Bronchial epithelial cell (primary cell): ENCODE measurements at places on chromosomes 13 and 19.

- DNase-seq = peak; percentile 15
Observed at GRCh38 chr13:82688400-82688994, 1193.8 kb downstream of the SLITRK1 start.

DNA sequence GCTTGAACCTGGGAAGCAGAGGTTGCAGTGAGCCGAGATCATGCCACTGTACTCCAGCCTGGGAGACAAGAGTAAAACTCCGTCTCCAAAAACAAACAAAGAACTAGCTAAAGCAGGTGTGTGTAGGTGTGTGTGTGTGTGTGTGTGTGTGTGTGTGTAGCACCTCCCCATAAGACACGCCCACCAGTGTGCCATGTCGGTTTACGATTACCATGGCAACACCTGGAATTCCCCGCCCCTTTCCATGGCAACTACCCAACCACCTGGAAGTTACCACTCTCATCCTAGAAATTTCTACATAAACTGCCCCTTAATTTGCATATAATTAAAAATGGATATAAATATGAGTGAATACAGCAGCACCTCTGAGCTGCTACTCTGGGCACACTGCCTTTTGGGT lies 80.9 kb upstream of the ADGRE5 start:
- DNase-seq = no peak

DNA sequence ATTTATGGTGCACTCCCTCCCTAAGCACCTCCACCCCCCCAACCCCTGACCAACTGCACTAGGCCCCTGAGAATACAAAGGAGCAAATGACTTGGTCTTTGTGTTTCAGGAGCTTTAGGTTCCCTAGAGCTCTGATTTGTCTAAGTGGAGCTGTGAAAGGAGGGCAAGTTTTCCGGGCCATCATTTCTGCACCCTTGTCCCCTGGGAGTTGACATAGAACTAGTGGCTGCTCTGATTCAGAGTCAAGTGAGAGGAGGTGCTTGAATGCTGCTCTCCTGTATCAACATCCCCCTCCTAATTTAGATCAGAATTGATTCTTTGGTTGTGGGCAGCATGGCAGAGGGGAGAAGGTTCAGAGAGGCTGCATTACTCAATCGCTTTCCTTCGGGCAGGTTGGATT lies 391.6 kb downstream of the KCNRG start:
- DNase-seq = no peak

- no peak for DNase-seq
Observed at GRCh38 chr19:30237140-30237539, 135.0 kb upstream of the ZNF536 start.

DNA sequence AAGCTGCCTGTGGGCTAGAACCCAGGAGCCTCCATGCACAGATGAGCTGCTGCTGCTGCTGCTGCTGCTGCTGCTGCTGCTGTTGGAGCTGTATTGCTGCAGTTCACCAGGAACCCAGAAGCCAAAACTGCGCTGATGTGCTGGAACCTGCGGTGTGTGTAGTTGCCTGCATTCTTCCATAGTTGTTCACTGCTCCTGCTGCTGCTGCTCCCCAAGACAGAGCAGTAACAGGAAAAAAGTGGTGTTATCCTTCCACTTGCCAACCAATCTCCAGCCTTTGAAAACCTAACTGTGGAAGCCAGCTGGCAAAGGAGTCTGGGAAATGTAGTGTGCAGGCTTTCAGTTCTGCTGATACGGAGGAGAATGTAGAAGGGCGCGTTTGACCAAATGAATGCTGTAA lies 37.9 kb downstream of the ARHGAP35 start:
- DNase-seq = peak; percentile 51

DNA sequence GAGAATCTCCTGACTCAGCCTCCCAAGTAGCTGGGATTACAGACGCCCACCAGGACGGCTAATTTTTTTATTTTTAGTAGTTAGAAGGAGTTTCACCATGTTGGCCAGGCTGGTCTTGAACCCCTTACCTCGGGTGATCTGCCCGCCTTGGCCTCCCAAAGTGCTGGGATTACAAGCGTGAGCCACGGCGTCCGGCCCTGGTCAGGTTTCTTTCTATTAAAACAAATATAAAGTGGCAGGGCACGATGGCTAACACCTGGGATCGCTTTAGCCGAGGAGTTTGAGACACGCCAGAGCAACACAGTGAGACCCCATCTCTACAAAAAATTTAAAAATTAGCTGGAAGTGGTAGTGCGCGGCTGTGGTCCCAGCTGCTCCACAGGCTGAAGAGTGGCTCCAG lies 1.5 kb upstream of the MED25 start:
- no peak for DNase-seq

- no peak for DNase-seq
Observed at GRCh38 chr13:46179491-46179908, 2.5 kb downstream of the LCP1 start.

DNA sequence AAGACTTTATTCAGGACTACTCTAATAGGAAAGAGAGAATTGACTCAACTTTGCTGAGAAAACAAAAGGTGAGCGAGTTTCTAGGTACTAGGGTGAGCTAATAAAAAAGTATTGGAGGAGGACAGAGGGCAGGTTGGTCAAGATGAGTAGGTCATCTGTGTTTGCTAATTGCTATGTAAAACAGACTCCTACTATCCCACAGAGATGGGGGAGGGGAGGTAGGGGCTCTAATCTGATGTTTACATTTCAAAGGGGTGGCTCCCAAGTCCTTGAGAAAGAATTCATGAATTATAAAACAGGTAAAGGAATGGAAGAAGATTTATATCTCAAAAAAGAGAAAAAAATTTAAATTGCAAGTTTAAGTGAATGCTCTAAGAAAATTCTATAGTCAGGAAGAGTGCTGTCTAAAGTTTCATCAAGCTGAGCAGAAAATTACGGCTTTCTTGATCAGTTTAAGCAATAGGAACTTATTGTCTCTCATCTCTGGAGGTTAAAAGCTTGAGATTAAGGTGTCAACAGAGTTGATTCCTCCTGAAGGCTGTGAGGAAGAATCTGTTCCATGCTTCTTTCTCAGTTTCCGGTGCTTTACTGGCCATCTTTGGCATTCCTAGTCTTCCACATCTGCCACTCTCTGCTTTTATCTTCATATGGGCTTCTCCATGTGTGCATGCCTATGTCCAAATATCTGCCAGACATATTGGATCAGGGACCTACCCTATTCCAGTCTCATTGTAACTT lies 790.3 kb downstream of the SLITRK5 start:
- DNase-seq = no peak

DNA sequence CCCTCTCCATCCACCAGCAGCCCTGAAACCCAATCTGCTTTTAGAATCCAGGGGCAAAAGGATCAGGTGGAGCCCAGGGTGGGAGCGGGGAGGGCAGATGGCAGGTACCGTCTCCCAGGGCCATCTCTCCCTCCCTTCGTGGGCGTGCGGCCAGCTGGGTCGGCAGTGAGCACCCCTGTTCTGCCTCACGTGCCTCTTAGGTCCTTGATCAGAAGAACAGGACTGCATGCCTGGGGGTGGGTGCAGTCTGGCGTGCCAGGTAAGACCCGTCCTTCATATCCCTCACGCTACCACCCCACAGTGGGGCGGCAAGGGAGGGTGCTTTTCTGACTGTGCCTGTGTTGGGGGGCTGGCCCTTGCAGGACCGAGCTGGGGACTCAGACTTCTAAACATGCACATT lies 2.0 kb downstream of the SLC8A2 start:
- no peak for DNase-seq

DNA sequence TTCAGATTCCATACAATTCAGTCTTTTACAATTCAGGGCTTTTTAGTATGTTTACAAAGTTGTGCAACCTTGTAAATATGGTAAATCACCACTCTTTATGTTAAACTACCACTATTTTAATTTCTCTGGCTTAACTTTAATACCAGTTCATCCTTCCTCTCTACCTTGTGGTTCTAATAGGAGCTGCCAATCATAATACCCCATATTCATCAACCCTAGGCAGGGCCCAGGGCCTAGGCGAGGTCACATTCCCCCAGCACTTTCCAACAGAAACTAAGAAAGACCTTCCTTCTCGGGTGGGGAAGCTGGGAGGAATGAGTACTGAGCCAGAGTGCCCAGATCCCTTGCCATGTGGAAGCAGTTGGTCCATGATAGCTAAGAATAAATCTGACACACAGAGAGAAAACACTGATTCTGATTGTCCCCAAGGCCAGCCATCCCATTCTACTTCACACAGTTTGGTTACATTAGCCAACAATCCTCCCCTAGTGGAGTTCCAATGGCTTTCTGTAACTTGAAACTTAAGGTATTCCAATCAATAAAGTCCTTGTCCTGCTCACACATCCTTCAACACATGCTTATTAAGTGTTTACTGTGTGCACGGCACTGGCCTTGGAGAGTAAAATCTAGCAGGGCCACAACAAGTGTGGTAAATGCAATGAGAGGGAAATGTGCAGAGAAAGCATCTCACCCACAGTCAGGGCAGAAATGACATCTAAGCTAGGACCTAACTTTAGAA lies 76.8 kb downstream of the NUFIP1 start:
- DNase-seq = no peak

GRCh38 chr13:112453874-112454647 lies 77.9 kb downstream of the SPACA7 start:
- no peak for DNase-seq

DNA sequence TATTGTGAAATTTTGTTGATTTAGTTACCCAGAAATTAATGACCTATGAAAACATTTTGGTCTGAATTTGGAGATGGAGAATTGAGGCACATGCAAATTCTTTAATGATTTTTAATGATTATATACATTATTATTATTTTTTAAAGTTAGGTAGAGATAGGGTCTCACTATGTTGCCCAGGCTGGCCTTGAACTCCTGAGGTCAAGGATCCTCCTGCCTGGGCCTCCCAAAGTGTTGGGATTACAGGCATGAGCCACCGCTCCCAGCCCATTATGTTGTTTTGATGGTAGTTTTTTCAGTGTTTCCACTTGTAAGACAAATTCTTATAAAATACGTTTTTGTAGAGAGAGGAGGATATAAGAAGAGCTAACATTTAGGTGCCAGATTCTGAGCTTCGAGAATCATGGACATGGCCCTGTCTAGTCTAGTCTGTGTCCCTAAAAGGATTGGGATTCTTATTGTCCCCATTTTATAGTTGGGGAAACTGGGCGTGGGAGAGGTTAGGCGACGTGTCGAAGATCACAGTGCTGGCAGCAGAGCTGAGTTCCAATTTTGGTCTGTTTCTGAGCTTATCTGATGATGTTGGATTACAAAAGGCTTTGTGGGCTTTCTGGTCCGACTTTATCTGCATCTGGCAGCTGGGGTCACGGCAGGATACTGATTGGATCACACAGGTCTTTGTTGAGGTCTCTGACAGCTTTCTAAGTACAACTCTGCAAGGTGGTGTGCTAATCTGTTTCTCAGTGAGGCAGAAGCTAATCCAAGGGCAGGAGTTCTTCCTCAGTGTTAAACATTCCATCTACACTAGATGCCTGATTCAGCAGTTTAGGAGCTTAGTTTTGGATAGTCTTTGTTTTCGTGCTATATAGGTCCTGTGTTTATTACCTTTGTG lies 7.5 kb upstream of the WDR88 start:
- no peak for DNase-seq

DNA sequence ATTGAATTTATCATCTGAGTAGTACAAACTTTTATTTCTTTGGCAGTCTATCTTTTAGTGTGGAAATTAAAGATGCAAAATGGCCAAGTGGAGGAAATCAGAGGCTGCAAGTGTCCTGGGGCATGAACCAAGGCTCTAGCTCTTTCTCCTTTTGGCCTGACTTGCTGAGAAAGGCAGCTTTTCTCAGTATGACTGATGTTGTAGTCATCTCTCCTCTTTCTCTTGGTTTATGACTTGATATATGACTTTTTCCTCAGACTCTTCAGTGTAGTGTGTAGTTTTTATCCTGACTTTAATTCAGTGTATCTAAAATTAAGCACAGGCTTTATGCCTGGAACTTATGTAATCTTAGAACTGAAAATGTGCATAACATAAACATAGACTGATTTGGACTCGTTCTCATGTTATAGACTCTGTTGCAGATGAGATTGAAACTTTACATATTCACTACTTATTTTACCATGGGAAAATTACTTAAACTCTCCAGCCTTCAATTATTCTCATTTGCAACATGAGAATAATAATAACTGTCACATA lies 65.7 kb downstream of the SLITRK5 start:
- DNase-seq = peak; percentile 2

DNA sequence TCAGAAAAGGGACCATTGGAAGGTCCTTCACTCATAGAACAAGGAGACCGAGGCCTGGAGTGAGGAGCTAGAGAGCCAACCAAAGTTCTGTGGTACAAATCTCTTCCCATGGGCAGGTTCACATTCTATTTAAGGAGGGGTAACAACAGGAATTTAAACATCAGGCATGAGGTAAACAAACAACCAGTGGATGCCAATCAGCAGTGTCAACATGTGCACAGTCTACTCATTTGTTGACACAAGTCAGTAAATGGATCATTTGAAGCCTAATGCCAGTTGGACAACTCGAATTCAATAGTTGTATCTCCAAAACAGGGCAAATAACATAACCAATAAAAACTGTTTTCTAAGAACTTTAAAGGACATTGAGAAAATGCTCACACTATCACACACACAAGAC lies 6.3 kb upstream of the DOCK9 start:
- peak; percentile 35 for DNase-seq
